HFFc6 (cell line): ENCODE measurements at places on chromosomes 12 and 14.

- no peak for DNase-seq
Measured at GRCh38 chr12:97151481-97151880, 244.4 kb downstream of the NEDD1 start.

DNA sequence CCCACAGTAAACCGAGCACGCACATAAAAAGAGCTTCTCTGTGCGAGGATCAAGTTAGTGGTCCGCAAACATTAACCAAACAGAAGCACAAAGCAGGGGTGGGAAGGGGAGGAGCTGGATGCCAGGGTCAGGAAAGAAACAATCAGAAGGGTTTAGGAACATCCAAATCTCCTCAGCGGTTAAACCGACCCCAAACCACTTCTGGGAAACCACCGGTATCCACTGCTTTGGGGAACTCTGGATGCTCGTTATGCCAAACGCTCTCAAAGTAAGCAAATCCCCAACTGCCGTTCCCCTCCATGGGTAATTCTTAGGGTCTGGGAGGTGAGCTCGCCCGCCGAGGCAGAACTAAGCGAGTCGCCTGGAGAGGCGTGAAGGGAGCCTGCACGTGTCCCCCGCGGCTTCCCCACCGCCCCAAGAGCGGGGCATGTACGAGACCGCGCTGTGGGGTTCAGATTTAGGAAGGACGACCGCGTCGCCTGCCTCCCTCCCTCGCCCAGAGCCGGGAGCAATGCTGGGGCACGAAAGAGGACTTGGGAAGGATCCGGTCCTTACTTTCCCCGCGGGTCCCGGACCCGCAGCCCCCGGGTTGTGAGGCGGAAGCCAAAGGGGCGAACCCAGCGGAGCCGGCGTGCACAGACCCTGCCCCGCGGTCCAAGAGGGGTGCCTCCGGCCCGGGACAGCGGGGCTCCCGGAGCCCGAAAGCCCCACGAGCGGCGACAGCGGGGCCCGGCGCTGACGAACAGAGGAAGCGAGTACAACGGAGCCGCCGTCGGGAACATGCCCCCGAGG, 711 bp downstream of the SBNO1 start:
- DNase-seq: no peak

DNA sequence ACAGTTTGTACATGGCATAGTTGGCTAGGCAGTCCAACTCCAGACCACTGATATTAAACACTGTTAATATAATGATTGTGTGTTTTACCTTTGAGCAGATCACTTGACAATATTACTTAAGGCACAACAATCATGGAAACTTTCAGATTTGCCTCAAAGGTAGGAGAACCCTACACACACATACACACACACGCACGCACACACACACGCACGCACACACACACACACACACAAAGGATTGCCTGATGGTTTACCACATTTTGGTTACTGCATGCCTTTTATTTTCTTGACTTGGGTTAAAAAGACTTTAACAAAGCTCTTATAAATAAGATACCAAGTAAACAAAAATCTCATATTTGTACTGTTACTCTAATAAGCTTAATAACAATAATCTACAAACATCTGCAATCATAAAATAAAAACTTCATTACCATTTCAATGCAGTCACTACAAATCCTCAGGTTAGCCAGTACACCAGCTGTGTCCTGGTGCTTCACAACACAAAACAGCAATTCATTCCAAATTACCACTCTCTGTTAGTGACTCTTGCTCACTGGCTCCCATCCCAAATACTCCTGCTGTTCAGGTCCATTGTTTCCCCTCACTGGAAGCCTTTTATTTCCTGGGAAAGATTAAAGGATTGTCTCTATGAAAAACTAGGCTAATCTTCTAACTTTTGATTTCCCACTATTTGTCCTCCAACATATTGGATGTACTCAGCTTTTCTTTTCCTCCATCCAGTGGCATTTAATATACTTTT, 175.2 kb upstream of the ATP2B1 start:
- DNase-seq: no peak

GRCh38 chr14:92531106-92531873, 17.7 kb downstream of the RIN3 start:
- no peak for DNase-seq

DNA sequence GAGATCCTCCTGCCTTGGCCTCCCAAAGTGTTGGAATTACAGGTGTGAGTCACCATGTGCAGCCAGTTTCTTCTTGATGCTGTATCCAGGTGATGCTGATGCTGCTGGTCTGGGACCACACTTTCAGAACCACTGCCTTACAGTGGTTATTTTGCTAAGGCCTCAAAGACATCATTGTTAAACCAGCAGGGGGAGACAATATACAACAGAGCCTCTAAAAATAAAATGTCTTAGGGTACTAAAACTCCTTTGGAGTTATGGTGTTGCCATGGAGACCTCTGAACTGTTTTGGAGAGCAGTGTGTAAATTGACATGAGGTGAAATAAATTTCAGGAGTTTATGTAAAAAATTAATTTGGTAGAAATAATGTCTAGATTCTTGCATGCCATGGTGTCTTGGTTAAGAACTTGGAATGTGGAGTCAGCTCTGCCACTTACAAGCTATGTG, 1.1 kb upstream of the ARG2 start:
- DNase-seq: peak; percentile 84

DNA sequence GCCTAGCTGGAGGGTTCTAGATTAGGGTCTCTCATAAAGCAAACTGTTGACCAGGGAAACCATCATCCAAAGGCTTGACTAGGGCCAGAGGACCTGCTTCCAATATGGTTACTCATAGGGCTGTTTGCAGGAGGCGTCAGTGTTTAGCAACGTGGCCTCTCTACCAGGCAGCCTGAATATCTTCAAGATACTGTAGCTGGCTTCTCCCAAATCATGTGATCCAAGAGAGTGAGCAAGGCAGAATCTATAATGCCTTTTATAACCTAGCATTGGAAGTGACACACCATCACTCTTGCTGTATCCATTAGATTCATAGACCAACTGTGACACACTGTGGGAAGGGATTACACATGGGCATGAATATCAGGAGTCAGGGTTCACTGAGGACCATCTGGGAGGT, 17.3 kb downstream of the TPH2 start:
- DNase-seq: peak; percentile 82

DNA sequence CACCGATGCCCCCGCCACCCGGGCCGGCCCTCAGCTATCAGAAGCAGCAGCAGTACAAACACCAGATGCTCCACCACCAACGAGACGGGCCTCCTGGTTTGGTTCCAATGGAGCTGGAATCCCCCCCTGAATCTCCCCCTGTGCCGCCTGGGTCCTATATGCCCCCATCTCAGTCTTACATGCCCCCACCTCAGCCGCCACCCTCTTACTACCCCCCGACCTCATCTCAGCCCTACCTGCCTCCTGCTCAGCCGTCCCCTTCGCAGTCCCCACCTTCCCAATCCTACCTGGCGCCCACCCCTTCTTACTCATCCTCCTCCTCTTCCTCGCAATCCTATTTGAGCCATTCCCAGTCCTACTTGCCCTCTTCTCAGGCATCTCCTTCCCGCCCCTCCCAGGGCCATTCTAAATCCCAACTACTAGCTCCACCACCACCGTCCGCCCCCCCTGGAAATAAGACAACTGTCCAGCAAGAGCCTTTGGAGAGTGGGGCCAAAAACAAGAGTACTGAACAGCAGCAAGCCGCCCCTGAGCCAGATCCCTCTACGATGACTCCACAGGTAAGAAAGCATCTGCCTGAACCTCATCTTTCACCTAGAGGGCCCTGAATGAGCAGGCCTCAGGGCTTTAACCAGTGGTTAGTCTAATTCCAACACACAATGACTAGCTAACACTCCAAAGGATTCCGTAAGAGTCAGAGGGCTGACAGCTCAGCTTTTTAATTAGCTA, 851 bp downstream of the YLPM1 start:
- DNase-seq: peak; percentile 7

GRCh38 chr14:58668848-58669480, 31.2 kb downstream of the DACT1 start:
- DNase-seq: no peak

DNA sequence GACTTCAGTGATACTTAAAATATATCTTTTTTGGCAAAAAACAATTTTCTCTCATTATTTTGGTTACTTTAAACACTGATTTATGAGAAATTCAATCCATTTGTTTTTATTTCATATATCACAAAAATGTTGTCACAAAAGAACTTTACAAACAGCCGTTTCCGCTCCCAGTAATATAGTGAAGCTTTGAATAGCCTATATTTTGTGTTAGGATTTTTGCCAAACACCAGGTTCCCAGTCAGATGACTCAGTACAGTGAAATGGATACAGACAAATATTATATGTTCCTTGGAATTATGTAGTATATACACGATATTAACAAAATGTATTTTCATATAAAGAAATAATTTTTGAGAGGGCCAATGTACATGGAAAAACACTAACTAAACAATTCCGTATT, 411.1 kb downstream of the CCER1 start:
- no peak for DNase-seq

DNA sequence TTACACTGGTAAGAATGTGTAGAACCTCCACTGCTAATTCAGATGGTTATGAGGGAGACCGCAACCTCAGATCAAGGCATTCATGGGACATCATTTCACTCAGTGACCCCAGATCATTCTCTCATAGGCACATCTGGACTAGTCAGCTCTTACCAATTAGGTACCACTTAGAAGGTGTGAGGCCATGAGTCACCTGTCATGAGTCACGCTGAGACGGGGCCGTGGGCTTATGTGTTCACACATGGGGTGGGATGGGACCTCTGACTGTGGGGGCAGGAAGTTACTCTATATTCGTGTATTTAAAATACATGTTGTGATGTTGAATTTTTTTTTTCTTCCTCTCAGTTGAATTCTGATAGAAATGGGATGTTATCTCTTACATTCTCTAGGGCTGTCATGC, 55.9 kb downstream of the CCDC92 start:
- DNase-seq: no peak

- DNase-seq: no peak
Measured at GRCh38 chr12:92606956-92607355, 95.8 kb upstream of the PLEKHG7 start.
